ENCODE measurements at places on chromosomes 11 and 22.

DNA sequence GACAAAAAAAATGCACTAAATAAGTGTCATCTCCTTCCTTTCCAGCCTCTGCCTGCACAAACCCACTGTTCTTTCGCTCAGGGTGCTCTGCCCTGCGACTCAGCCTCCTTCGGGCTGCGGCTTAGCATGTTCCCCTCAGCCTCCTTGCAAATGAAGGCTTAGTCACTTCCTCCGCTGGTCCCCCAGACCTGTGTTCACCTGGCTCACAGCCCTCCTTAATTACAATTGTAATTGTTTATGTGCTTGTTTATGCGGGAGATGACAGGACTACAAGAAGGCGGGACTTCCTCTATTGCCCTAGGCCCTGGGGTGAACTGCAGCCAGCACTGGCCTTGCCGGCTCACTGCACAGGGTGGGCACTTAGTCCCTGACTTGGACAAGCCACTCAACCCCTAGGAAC, 303.6 kb downstream of the KIRREL3 start:
- no peak for ATAC-seq

- ATAC-seq = no peak
These were observed 19.4 kb upstream of the P2RY2 start for GRCh38 chr11:73198677-73199076.

DNA sequence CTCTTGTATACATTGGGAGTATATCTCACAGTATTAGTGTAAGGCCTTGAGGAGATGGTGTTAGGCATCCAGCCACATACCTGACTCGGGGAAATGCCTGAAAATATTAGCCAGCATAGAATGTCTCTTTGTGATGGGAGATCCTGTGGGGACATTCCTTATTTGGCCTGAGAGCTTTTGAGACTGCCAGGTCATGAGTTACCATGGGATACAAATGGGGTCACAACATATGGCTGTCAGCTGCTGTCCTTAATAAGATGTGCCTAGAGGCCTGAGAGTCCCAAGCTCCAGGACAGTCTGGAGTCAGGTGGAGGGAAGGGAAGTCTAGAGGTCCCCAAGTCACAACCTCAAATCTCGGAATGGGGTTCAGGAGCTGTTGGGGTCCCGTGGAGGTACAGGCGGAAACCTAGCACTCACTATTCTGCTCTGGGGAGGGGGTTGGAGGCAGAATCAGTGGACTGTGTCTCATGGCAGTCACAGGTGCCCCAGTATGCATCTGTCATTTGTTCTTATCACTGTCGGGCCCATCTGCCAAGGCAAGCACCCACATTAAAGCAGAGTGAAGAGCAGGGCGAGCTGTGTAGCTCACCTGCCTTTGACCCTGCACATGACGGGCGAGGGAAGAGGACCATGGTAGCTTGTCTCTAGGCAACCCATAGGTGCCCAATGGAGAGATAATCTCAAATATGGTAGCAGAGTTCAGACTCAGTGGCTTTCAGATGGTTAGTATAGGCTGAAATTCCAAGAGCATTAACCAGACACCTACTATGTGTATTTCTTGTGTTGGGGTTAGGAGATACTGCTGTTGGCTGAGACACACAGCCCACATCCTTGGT, 29.9 kb downstream of the KCNQ1OT1 start:
- ATAC-seq = no peak

DNA sequence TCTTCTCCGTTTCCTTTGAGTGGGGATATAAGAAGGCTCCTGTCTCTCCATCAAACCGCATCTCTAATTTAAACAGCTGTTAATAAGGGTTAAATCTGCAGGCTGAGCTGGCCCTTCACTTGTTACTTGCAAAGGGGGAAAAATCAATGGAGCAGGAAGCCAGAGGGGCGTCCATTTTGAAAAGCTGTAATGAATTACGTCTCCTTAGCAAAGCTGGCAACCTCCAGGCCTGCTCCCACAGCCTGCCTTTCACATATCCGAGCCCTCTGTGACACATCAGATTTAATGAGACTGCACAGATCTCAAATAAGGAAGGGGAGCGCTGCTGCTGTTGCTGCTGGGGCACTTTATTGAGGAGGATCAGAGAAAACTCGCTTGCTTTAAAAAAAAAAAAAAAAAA, 320.8 kb downstream of the BLID start:
- ATAC-seq = peak; percentile 34

DNA sequence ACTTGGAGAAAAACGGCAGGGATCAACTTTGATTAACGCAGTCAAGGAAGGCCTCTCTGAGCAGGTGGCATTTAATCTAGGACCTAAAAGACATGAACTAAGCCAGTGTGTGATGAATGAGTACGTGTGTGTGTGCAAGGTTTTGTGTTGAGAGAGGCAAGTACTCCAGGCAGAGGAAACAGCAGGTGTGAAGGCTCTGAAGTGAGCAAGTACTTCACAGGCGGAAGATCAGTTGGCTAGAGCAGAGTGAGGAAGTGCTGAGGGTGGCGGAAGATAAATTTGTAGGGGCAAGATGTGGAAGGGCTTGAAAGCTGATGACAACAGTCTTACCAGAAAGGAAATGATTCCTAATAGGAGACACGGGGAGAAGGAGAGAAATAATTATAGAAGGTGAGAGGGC, 6.8 kb downstream of the APIP start:
- no peak for ATAC-seq

GRCh38 chr11:8785457-8785856, 102.9 kb downstream of the RPL27A start:
- ATAC-seq = no peak

Measured in SK-N-SH treated with all-trans-retinoic acid at 6 μM for 48 hours (cell line).